ENCODE measurements at places on chromosomes 7 and 10.

GRCh38 chr7:31633467-31633866 lies 53.5 kb upstream of the PPP1R17 start:
- DNase-seq: no peak

- peak; percentile 88 for DNase-seq
These were observed 77.4 kb upstream of the ANLN start for GRCh38 chr7:36312064-36312914.

DNA sequence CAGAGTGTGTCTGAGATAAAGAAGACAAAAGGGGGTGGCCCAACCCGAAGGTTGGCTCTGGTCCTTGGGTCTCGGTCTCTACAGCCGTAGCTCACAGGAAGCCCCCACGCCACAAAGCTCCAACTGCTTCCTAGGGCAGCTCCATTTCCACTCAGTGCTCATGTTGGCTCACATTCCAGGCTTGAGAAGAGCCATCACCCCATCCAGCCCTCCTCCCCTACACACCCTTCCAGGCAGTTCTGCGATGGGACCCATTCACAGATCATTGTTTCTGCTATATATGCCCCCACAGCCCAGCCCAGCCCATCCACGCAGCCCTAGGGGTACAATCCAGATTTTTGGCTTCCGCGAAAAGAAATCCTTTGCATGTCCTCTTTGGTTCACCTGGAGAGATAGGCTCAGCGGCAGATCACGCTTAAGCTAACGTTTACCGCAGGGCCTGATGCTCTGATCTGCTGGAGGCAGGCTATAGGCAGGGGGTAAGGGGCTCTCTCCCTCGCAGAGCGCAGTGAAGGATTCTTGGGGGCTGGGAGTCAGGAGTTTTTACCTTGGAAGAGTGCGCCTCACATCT lies 6.2 kb upstream of the HOXA11 start:
- no peak for DNase-seq

DNA sequence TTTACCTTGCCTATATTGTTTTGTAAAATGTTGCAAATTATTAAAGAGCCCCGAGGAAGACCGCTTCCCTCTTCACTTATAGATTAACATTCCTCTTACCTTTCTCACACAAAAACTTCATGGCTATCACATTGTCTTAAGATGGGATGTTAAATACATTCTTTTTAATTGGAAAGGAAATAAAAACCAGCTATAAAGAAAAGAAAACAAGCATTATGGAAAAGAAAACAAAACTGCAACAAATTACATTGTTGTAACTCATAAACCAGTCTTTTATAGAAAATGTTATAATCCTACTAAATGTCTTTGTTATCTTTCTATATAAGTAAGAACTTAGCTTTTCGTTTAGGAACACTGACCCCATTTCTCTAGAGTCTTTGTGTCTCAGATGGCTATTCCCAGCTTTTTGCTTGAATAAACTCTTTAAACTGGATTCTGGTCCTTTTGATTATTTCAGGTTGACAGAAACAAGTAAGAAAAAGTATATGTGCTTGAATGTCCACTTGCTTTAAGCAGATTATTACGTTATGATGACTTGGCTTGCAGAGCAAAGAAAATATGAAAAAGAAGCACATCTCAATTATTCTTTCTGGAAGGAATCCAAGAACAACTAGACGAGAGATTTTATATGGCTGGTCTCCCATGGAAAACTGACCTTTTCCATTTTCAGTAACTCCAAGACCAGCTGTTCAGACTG lies 128.2 kb downstream of the AKR1D1 start:
- no peak for DNase-seq

DNA sequence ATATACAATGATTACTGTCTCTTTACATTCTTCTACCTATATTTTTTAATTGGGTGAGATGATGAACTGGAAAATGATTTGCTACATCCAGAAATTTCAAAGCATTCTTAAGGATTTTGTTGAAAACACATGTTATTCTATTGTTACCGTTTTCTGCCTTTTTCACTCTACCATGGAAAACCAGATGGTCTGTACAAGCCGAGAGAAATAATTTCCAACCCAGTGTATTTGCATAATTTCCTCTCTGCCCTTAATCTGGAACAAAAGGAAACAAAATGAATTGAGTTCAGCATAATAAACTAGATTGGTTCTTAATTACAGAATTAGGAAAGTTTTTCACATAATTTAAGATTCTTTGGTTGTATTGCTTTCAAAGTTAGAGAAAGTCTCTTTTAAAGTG lies 211.2 kb downstream of the CACNB2 start:
- DNase-seq: no peak

DNA sequence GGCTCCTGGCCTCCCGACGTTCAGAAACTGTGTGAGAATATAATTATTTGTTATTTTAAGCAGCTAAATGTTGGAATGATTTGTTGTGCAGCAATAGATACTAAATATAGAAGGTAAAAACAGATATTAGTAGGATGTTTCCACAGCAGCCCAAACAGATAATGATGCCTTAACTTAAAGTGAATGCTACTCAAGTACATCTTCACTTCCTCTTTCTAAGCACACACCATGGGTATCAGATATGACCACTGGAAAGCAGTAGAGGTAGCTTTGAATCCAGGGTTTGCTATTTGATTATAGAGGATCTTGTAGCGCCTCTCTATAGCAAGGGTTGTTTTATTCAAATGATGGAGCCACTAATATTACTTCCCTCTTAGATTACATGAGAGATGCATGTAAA lies 38.2 kb upstream of the BET1 start:
- DNase-seq: no peak

GRCh38 chr7:66558660-66559465 lies 69.8 kb upstream of the KCTD7 start:
- DNase-seq: no peak

DNA sequence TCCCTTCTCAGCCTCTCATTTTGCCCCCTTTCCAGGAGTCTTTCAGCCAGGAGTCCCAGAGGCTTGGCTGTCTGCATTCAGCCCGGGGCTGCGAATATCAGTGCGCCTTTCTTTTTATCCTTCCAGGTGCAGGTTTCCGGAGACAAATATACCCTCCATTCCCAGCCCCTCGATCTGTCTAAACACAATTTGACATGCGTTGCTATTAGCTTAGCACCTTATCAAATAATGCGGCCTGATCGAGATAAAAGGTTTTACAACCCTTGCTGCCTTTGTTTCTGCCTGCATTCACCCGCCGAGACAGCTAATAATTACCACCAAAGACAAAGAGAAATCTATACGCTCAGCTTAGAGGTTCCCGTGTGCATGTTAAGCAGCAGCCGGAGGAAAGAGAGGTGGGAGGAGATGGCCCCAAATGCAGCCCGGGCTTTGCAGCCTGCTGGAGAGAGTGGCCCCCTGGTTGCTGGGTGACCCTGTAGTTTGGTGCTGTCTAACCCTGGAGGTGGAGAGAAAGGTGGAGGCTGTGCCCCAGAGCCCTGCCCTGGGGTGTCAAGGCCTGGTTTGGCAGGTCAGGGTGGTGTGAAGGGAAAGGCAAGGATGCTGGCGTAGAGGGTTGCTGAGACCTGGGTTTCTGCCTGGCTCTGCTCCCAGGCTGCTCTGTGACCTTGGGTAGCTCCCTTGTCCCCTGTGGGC lies 185.3 kb downstream of the RPS24 start:
- DNase-seq: no peak
